ENCODE measurements at places on chromosomes 2 and 18.
A peak's percentile ranks its signal among the peaks of the same experiment; 100 is the strongest.

- no peak overlapping the region for H3K4me3 ChIP-seq
- peaks cover 2% of the 10 kb centered on the region for H3K4me1 ChIP-seq
- H3K27me3 ChIP-seq: no peaks in the 10 kb centered on the region
- DNase-seq: peak; percentile 82
- no peaks in the 10 kb centered on the region for H3K36me3 ChIP-seq
- peak overlapping the region; percentile 46 for H3K27ac ChIP-seq
Measured at GRCh38 chr2:158414538-158414937, 42.0 kb downstream of the CCDC148 start.

- DNase-seq: no peak
- H3K4me1 ChIP-seq: no peaks in the 10 kb centered on the region
- H3K4me3 ChIP-seq: no peak overlapping the region
- no peak overlapping the region for H3K27ac ChIP-seq
- no peaks in the 10 kb centered on the region for H3K27me3 ChIP-seq
Measured at GRCh38 chr2:144241801-144242200, 278.1 kb downstream of the ZEB2 start.

- H3K4me1 ChIP-seq: no peaks in the 10 kb centered on the region
- H3K27ac ChIP-seq: no peak overlapping the region
- no peaks in the 10 kb centered on the region for H3K36me3 ChIP-seq
- DNase-seq: no peak
- no peak overlapping the region for H3K4me3 ChIP-seq
Measured at GRCh38 chr2:212935752-212936151, 215.7 kb downstream of the IKZF2 start.

DNA sequence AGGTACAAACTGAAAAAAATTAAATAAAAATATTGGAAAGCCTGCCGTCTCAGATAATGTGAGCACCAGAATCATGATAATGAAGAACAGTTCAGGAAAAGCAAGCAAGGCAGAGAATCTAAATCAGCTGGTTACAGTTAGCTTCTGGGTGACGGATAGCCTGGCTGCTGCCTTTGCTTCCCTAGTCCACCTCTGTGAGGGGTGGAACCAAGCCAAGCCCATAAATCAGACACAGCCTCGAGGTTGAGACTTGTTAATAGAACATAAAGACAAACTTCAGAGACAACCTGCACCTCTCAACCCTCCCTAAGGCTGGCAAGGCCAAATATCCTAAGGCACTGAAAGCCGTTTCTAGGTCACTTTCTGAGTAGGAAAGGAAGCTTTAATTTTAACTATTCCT, 334.7 kb upstream of the SLC39A10 start:
- H3K4me1 ChIP-seq: peaks cover 3% of the 10 kb centered on the region
- H3K36me3 ChIP-seq: no peaks in the 10 kb centered on the region
- no peaks in the 10 kb centered on the region for H3K27me3 ChIP-seq
- no peak for DNase-seq
- H3K4me3 ChIP-seq: no peak overlapping the region

GRCh38 chr2:1431886-1432400, 18.7 kb downstream of the TPO start:
- no peaks in the 10 kb centered on the region for H3K36me3 ChIP-seq
- no peaks in the 10 kb centered on the region for H3K4me1 ChIP-seq
- no peak for DNase-seq
- H3K4me3 ChIP-seq: no peak overlapping the region
- H3K27me3 ChIP-seq: no peaks in the 10 kb centered on the region
- no peak overlapping the region for H3K27ac ChIP-seq

GRCh38 chr2:174888146-174888545, 117.0 kb downstream of the CHN1 start:
- H3K36me3 ChIP-seq: no peaks in the 10 kb centered on the region
- H3K4me1 ChIP-seq: no peaks in the 10 kb centered on the region
- no peak overlapping the region for H3K27ac ChIP-seq

DNA sequence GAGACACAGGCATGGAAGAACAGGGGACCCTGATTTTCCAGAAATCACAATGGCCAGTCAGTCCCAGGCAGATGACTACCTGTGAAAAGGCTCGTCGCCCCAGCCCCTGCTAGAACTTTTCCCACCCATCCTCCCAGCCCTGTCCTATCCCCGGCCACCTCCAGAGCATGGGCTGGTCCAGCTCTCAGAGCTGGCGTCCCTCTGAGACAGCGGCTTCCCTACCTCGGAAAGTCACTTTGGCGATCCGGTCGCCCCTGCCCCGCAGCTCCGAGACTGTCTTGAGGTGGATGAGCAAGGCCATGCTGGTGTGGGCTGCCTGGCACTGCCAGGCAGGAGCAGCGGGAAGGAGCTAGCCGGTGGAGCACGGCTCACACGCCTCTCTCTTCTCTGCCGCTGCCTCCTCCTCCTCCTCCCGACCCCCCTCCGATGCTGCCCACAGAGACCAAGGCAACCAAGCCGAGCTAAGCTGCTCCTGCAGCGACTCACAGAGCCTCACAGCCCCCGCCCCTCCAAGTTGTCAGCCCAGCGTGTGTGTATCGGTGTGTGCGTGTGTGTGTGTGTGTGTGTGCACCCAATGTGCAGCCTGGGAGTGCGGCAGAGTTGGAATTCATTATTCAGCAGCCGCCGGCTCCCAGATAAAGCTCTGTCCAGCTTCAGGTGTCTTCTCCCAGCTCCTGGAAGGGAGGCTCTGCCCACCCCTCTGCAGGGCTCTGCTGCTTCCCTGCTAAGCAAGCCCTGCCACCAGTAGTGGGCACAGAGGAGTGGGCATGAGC, 80.5 kb upstream of the OTOF start:
- H3K36me3 ChIP-seq: no peaks in the 10 kb centered on the region
- H3K4me3 ChIP-seq: no peak overlapping the region
- no peak for DNase-seq
- no peaks in the 10 kb centered on the region for H3K4me1 ChIP-seq
- no peak overlapping the region for H3K27ac ChIP-seq
- H3K27me3 ChIP-seq: peaks cover 41% of the 10 kb centered on the region

DNA sequence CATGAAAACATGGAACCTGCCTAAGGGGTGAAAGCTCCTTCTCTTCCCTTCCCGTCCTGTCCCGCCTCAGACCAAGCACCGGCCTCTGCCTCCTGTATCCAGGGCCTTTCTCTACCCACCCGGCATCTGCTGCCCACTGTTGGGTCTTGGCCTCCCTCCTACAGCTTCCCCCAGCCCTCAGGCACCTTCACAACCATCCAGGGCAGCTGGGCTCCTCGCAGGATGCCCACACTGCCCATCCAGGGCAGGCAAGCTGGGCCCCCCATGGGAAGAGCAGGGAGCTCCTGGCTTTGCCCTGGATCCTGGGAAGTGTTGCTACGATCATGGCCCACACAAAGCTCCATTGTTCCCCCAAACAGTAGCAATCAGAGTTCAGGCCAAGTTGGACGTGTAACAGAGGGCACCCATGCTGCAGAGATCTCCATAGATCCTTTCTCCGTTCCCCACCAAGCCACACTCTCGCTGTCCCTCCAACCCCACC, 206.6 kb downstream of the NDUFA10 start:
- H3K4me1 ChIP-seq: no peaks in the 10 kb centered on the region
- no peak overlapping the region for H3K4me3 ChIP-seq
- no peak overlapping the region for H3K27ac ChIP-seq
- no peak for DNase-seq
- H3K27me3 ChIP-seq: no peaks in the 10 kb centered on the region
- no peaks in the 10 kb centered on the region for H3K36me3 ChIP-seq

GRCh38 chr18:5628512-5629255, 84.9 kb upstream of the EPB41L3 start:
- H3K4me3 ChIP-seq: peak overlapping the region; percentile 57
- no peaks in the 10 kb centered on the region for H3K4me1 ChIP-seq
- no peak overlapping the region for H3K27ac ChIP-seq
- peaks cover 15% of the 10 kb centered on the region for H3K27me3 ChIP-seq
- peak; percentile 48 for DNase-seq
- no peaks in the 10 kb centered on the region for H3K36me3 ChIP-seq

DNA sequence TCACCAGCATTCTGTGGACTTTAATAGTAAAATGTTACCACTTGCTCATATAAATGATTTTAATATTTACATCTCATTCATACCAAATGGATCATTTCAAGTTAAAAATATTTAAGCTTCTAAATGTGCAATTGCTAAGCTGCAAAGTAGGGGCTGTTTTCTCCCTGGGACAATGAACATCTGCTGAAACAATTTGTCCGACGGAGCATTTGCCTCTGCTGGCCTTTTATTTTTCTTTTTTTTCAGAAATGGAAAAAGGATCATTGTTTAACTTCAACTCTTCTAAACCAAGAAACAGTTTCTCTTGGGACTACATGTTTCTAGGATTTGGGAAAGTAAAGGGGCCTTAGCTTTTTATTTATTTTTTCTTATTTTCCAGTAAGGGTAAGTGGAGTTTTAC, 43.8 kb upstream of the ITPRID2 start:
- no peaks in the 10 kb centered on the region for H3K4me1 ChIP-seq
- DNase-seq: no peak
- no peak overlapping the region for H3K27ac ChIP-seq
- H3K4me3 ChIP-seq: no peak overlapping the region

- no peaks in the 10 kb centered on the region for H3K36me3 ChIP-seq
- no peaks in the 10 kb centered on the region for H3K27me3 ChIP-seq
- H3K4me3 ChIP-seq: no peak overlapping the region
- no peak for DNase-seq
- H3K4me1 ChIP-seq: no peaks in the 10 kb centered on the region
- no peak overlapping the region for H3K27ac ChIP-seq
Measured at GRCh38 chr18:35808796-35809195, 163.7 kb upstream of the RMP24 start.

DNA sequence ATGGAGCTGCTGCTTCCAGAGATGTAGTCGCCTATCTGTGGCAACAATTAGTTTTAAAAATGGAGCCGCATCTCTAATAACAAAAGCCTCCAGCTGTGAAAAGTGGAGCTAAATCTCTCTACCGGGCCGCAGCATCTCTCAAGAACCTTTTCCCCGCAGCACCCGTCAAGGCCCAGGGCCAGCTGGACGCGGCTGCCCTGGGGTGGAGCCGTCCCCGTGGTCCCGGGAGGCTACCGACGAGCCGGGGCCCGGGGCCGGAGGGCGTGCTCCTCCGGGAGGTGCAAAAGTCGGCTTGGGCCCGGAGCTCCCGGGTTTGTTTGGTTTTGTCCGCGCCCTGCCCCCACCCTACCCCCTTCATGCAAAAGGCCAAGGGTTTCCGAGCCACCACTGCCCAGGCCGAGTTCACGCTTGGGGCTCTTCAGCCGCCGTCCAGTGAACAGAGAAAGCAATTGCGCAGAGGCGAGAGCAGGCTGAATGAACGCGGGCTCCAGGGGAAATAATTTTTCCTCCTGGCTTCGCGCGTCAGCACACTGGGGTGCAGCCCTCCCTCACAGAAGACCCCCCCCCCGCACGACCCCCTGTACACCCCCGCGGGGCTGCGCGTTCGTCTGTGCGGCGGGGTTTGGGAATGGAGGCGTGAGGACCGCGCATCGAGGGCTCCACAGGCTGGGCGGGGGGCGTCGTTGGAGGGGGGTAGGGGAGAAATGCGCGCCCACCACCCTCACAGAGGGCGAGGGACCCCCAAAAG, 557 bp upstream of the GREB1L start:
- peaks cover 31% of the 10 kb centered on the region for H3K27me3 ChIP-seq
- H3K4me3 ChIP-seq: no peak overlapping the region
- no peak for DNase-seq
- H3K27ac ChIP-seq: no peak overlapping the region
- no peaks in the 10 kb centered on the region for H3K36me3 ChIP-seq

DNA sequence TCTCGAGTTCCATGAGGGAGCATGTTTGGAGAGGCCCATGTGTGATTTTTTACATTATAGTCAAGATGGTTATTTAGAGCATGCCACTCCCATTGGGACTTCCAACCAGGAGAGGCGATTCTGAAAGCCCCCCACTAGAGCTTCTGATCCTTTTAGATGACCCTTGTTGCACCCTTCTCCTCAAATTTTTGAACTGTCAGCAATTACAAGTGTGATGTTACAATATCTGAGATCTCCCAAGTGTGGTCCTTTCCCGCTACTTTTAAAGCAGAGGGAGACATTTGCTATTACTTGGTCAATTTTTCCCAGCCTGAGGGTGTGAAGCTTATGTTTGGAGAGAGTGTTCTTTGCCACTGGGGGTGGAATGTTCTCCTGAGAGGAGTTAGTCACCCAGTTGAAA, 16.7 kb upstream of the PTH2R start:
- peaks cover 2% of the 10 kb centered on the region for H3K27me3 ChIP-seq
- no peak overlapping the region for H3K27ac ChIP-seq
- H3K4me1 ChIP-seq: no peaks in the 10 kb centered on the region
- no peak overlapping the region for H3K4me3 ChIP-seq

DNA sequence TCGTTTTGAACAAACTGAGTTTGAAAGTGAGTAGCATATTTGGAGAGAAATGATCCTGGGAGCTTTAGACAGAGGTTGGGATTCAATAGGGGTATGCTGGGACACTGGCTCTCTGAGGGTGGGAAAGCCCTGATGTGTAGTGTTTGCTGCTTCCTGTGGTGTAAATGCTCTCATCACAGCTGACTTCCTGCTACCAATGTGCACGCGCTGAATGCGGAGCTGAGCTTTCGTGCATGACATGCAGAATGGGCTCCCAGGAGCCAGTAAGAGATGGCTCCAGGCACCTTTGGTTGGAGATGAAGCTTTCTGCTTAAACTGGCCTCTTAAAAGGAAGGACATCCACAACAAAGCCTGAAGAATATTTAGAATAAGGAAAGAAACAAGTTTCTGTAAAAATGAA, 224.1 kb upstream of the CCDC150 start:
- no peaks in the 10 kb centered on the region for H3K27me3 ChIP-seq
- no peak for DNase-seq
- no peak overlapping the region for H3K27ac ChIP-seq
- H3K36me3 ChIP-seq: no peaks in the 10 kb centered on the region
- no peaks in the 10 kb centered on the region for H3K4me1 ChIP-seq
- H3K4me3 ChIP-seq: no peak overlapping the region

GRCh38 chr18:48932462-48932818, 18.3 kb downstream of the SMAD7 start:
- H3K36me3 ChIP-seq: no peaks in the 10 kb centered on the region
- no peak overlapping the region for H3K4me3 ChIP-seq
- no peak for DNase-seq
- H3K27ac ChIP-seq: peak overlapping the region; percentile 46

- H3K4me1 ChIP-seq: no peaks in the 10 kb centered on the region
- DNase-seq: peak; percentile 97
- no peak overlapping the region for H3K4me3 ChIP-seq
- no peak overlapping the region for H3K27ac ChIP-seq
- no peaks in the 10 kb centered on the region for H3K36me3 ChIP-seq
Measured at GRCh38 chr18:79588636-79589481, 90.7 kb upstream of the CTDP1 start.

- no peaks in the 10 kb centered on the region for H3K27me3 ChIP-seq
- no peak overlapping the region for H3K4me3 ChIP-seq
- DNase-seq: no peak
- H3K36me3 ChIP-seq: no peaks in the 10 kb centered on the region
Measured at GRCh38 chr2:167843657-167844056, 403.7 kb downstream of the STK39 start.

GRCh38 chr18:2304378-2305175, 266.7 kb downstream of the METTL4 start:
- no peaks in the 10 kb centered on the region for H3K4me1 ChIP-seq
- no peak overlapping the region for H3K4me3 ChIP-seq
- no peaks in the 10 kb centered on the region for H3K27me3 ChIP-seq
- no peak for DNase-seq

DNA sequence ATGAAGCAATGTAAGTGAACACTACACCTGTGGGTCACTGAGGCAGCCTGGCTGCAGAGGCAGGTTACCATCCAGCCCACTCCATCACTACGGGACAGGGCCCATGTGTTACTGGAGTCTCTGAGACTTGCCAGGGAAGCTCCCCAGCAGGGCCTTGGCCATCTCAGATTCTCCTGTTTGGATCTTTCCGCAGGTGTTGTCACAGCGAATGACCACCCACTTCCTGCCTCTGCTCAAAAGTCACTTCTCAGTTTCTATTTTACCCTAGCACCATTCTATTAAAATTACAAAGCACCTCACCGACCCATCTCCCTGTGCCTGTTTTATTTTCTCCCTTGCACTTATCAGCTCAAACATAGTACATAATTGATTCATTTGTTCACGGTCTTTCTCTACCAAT, 34.5 kb upstream of the L3MBTL4 start:
- no peaks in the 10 kb centered on the region for H3K27me3 ChIP-seq
- H3K36me3 ChIP-seq: no peaks in the 10 kb centered on the region
- no peak for DNase-seq
